Sigmoid colon (tissue), 7 donors: ENCODE measurements at places on chromosomes 1 and 21.

DNA sequence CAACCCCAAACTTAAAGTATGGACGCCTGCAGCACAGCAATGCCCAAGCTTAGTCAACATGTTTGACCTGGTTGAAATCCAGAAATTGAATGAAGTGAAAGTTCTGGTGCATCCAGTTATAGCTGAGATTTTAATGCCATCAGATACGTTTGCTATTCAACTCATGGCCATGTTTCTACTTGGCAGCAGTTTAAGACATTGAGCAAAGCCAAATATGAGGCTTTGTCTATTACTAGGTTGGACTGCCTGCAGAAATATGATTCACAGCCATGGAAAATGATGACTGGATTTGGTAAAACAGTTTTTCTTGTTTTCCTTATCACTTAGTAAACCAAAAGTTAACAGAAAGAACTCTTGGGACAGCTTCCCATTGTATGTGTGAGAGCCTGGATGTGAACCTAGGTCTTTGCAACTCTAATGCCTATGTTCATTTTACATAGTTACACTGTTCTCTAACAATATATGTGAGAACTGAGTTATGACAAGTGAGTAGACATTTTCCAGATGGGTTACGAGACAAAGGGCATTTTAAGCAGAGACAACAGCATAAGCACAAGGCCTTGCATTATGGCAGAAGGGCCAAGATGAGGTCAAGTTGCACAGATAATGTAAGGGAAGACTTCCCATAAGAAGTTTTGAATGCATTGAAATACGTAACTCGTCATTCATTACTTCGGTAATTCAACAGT is 32.4 kb upstream of the MYSM1 start:
- no peak for DNase-seq

GRCh38 chr1:88043834-88044233 is 640.2 kb upstream of the PKN2 start:
- DNase-seq, result no peak

DNA sequence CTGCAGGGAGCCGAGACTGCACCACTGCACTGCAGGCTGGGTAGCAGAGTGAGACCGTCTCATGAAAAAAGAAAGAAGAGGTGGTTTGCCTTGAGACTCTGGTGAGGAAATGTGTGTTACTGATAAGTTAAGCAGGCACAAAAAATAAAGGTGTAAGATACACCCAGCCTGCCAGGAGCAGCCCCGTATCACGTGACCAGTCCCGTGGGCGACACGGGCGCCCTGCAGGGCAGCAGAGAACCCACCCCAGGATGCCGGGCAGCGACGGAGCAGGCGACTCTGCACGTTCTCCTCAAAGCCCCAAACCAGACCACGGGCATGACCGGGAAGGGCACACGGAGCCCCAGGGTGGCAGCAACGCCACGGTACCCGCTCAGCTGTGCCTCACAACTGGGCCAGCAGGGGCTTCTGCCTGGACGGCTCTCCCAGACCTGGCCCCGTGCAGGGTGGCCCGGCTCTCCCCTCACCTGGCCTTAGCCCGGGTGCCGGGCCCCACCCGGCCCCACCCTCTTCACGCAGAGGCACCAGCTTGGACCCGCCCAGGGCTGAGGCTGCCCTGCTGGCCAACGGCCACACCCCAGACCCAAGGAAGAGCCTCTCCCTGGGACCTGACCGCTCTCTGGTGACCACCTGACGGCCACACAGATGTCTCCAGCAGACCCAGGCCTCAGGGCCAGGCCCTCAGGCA is 8.1 kb upstream of the TNFRSF4 start:
- DNase-seq, result no peak

GRCh38 chr1:24385160-24385940 is 28.2 kb downstream of the STPG1 start:
- DNase-seq, result no peak

DNA sequence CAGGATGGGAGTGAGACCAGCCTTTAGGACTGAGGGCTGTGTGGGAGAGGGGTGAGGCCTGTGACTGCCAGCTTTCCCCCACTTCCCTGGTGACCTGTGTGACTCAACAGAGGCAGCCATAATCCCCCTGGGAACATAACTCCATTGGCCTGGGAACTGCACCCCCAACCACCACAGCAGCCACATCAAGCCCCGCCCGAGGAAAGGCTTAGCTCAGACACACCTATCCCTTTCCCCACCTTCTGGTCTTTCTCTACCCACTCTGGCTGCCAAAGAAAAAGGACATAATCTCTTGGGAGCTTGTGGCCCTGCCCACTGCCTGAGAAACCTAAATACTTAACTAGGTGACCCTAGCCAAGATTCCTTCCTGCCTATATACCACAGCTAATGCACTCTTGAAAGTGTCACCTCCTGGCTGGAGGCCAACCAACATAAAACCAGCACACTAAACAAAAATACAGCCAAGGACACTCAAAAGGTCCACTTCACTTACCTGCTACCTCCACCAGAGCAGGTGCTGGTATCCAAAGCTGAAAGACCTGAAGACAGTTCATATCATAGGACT is 406.6 kb upstream of the CAMK1G start:
- no peak for DNase-seq

DNA sequence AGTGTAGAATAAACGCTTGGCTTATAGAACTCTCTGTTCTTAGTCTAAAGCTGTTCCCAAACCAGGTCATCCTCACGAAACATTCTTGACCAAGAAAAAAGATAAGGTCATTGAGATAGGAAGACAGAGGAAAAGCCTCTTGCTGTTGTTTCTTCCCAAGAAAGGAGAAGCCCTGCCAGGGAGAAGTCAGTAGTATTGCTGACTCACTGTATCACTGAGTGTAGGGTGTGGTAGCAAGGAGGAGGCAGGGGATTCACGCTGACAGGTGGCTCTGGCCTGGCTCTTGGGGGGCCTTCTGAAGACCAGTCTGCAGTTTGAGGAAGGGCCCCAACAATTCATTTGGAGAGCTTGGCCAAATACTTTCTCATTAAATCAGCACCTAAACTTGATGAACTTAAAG is 97.8 kb downstream of the CD247 start:
- no peak for DNase-seq

DNA sequence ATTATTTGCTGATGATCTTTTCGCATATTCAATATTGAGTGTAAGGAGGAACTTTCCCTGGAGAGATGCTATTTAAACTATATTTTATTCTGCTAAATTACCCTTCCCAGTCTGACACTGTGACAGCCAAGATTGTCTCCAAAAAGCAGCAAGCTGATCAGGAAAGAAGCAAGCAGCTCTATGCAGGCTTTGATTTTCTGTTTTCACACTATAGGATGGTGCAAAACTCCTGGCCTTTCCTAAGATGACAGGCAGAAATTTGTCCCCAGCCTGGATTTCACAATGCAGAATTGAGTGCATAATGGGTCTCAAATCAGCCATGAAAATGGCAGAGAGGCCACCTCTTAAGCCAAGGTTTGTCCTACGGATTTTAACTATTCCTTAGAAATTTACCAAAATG is 1.1 kb downstream of the SGIP1 start:
- DNase-seq, result no peak

GRCh38 chr21:16454399-16454798 is 724.6 kb downstream of the USP25 start:
- no peak for DNase-seq

GRCh38 chr1:174022976-174023277 is 770 bp upstream of the RC3H1 start:
- DNase-seq, result no peak

- no peak for DNase-seq
Observed at GRCh38 chr1:109208836-109209463, 4.8 kb upstream of the SARS1 start.
